ENCODE measurements at places on chromosomes 1 and 21.
A peak's percentile ranks its signal among the peaks of the same experiment; 100 is the strongest.

DNA sequence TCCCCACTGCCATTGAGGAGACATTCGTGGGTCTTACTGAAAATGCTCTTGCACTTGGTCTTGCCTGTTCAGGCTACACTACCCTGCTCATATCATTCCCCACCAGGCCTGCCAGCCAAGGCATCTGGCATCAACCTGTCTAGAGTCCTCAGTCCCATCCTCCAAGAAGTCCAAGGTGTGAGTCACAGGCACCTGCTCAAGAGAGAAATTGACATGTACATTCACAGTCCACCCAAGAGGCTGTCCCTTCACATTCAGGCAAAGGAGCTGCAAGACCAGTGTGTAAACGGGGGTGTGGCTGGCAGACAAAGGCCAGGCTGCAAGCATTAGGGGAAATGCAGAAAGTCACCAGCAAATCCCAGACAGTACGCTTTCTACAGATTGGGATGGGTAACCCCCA, 13.1 kb upstream of the PLA2G2C start:
- no peak for DNase-seq

GRCh38 chr1:36323636-36324352, at the start of gene EVA1B:
Gene EVA1B, minus strand, starts transcription at chr1:36323645. Its CDS starts 608 bp downstream, at chr1:36323037.
- DNase-seq, result no peak

DNA sequence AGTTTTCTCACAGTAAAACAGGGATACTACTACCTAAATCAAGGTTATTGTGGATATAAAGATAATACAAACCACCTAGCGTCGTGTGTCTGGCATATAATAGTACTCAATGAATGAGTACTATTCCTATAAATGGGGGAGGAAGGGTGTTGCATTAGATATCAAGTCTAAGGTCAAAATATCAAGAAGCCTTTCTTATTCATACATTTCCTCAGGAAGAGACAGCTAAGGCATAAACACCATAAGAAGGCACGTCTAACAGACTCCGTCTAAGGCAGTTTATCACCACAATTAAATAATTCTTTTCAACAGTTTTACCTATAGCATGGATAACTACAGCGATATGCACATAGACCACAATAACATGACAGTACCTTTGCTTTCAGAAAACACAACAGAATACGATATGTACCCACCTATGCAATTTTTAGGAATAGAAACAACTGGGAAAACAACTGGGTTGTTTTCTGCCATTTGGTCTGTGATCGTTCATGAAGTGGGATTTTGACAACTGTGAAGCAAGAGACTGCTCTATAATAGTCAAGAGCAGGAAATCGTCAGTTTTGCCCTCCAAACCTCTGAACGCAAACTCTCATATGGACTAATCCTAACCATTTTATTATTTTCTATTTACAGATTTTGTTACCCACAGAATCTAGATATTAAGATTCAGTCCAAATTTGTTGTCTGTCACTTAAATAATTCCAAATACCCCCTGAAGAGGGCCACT, 53.1 kb downstream of the HNRNPR start:
- no peak for DNase-seq

- DNase-seq, result no peak
These were observed 13.0 kb upstream of the PAQR7 start for GRCh38 chr1:25888426-25888987.

DNA sequence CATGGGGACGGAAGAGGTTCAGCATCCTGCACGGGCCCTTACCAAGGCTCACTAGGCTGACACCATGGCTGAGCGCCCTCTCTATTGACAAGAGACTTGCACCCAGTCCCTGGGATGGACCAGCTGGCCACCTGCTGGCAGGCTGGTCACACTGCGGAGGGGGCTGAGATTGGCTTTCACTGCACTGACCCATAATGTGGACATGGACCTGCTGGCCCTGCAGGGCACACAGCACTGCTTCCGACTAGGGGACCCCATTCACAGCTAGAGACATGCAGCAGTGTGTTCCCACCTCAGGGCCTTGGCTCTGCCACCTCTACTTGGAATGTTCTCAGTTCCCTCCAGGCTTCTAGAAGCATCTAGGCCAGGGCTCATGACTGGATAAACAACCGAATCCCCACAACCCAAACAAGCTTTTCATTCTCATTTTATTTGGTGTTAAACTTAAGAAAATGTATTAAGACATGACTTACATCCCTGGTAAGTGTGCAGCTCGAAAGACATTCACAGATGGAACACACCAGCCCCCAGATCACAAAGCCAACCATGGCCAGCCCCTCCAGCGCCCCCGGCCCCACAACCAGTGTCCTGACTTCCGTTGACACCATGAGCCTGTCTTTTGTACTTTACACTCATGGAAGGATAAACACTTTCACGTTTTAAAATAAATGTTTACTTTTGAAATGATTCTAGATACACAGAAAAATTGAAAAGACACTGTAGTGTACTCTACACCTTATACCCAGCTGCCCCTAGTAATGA, 9.3 kb upstream of the SRARP start:
- no peak for DNase-seq

DNA sequence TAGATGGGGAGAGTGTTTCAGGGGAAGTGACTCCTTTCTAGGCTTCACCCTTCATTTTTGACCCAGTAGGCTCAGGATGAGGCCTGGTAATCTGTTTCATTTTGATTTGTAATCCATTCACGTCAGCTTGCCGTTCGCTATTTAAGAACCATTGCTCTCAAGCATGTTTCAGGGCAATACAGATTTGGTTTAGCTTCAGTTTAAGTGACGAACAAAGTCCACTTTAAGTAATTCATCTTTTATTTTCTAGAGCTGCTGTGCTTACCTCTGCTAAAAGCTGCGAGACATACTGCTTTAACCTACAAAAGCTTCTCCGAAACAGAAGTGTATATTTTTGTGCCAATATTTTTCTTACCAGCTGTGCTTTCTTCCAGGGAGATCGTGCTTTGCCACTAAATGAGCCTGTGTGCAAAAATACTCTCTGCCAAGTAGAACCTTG, 8.9 kb upstream of the FMO3 start:
- no peak for DNase-seq

- peak; percentile 12 for DNase-seq
These were observed 7.7 kb downstream of the ENSA start for GRCh38 chr1:150621497-150622302.

GRCh38 chr1:167420510-167420909, 97.8 kb downstream of the CD247 start:
- no peak for DNase-seq

- DNase-seq, result no peak
These were observed 18.6 kb downstream of the ACTL8 start for GRCh38 chr1:17773591-17774326.

GRCh38 chr1:15681349-15682292, 2.5 kb upstream of the PLEKHM2 start:
- no peak for DNase-seq

DNA sequence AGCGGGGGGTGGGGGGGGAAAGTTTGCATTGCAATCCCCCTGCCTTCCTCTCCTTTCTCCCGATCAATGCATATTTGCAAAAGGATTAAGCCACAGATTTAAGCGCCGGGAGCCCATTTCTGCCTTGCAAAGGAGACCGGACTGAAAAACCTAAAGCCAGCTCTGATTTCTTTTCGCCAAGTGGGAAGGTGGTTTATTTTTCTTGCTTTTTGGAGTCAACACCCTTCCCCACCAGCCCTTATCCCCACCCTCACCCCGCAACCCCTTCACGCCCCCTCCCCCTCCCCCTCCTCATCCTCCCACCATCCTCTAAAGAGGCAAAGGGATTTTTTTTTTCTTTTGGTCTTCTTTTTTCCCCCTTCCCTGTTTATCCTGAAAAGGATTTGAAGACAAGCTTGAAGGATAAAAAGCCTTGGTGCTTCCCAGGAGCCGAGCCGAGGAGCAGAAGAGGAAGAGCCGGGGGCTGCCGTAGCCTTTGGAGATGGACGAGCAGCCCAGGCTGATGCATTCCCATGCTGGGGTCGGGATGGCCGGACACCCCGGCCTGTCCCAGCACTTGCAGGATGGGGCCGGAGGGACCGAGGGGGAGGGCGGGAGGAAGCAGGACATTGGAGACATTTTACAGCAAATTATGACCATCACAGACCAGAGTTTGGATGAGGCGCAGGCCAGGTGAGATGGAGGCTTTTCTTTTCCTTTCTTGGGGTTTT, 513 bp downstream of the PBX1 start:
- DNase-seq, result no peak

- DNase-seq, result peak; percentile 46
These were observed at the start of gene ABCG1 for GRCh38 chr21:42218836-42219605. Gene ABCG1, plus strand, starts transcription at chr21:42219140. Its CDS starts 123 bp downstream, at chr21:42219263.

DNA sequence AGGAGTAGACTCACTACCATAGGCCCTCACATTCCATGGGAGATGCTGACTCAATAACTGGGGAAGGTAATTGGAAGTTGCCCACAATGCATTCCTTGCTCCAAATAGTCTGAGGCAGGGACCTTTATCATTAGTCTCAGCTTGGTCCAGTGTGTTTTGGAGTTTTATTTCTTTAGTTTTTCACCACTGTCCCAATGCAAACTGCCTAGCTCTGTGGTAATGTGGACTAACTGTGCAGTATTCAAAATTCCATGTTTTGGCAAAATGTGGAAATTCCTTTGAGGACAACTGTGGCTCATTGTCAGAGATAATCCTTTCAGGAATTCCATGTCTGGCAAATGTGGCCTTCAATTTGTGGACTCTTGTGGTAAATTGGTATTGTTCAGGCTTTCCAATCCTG, 78.1 kb upstream of the PAPPA2 start:
- no peak for DNase-seq

- no peak for DNase-seq
These were observed 7.8 kb downstream of the UBIAD1 start for GRCh38 chr1:11280719-11281376.

DNA sequence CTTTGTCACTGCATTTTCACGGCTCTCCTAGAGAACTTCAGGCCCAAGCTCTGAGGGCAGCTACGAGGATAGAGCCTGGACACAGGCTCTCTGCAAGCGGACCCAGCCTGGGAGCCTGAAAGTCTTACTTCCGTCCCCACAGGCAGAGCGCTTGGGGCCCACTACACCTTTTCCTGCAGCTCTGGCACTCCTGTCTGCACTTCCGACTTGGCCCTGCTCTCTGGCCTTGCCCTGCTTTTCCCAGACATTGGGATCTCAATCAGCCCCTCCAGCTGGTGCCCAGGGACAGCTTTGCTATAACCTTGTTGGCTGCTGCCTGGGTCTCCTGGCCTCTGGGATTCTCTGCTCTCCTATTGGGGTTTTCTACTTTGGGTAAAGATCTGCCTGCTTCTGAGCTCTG, 27.6 kb downstream of the WNT4 start:
- no peak for DNase-seq

DNA sequence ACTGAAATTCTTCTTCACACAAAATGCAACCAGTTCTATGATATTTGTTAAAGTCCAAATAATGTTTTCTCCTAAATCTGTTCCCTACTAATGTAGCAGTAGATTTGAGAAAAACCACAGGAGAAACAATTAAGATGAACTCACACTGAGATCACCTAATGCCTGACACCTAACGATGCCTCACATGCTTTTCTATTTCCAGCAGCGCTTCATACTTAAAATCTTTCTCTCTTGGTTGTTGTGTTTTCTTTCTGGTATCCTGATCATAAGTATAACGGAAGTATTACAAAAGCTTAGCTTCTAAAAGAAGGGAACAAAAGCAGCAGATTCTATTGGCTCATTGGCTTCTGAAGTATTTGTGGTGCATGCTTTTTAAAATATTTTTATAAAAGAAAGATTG, 267.2 kb upstream of the SGIP1 start:
- no peak for DNase-seq

- no peak for DNase-seq
These were observed 742.6 kb upstream of the CXADR start for GRCh38 chr21:16770266-16770665.

- no peak for DNase-seq
These were observed 35.8 kb downstream of the IVNS1ABP start for GRCh38 chr1:185281245-185281644.

- no peak for DNase-seq
These were observed 3.9 kb upstream of the FLG start for GRCh38 chr1:152328801-152329391.

GRCh38 chr1:26327956-26328362, 10.2 kb downstream of the CD52 start:
- DNase-seq, result no peak

GRCh38 chr1:176568185-176568584, 105.2 kb downstream of the PAPPA2 start:
- no peak for DNase-seq

GRCh38 chr1:186618401-186619170, 61.6 kb downstream of the PTGS2 start:
- no peak for DNase-seq

- no peak for DNase-seq
These were observed 44.4 kb upstream of the SRP9 start for GRCh38 chr1:225733254-225733653.

- no peak for DNase-seq
These were observed 48.8 kb downstream of the PGBD5 start for GRCh38 chr1:230377324-230377723.

GRCh38 chr1:177080564-177080963, 83.9 kb downstream of the ASTN1 start:
- no peak for DNase-seq

- no peak for DNase-seq
These were observed 107.0 kb downstream of the ZC3H11B start for GRCh38 chr1:219505886-219506285.

GRCh38 chr1:178487070-178487615, 9.6 kb downstream of the CLEC20A start:
- DNase-seq, result no peak

DNA sequence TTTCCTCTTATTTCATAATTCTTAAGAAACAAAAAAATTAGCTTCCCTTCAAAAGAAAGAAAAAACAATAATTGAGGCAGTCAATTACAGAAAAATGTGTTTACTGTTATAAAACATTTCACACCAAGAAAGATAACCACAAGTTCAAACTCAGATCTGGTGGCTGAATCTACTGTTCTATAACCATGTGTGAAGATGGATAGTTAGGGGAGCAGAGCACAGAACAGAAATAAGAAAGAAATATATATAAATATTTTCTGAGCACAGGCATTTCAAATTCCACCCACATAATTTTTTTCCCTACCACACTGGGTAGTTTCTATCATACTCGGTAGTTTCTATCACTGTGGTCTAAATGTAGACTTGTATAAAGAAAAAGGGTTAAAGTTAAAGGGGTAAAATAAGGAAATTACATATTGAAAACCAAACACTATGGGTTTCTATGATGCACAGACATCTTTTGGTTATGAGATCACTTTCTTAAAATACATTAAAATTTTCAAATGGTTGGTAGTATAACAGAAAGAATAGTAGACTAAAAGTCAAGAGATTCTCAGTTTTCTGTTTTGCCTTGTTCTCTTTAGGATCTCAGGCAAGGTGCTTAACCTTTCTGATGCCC, 10.8 kb downstream of the LYST start:
- DNase-seq, result no peak
